ENCODE measurements at places on chromosomes 7 and 10.

DNA sequence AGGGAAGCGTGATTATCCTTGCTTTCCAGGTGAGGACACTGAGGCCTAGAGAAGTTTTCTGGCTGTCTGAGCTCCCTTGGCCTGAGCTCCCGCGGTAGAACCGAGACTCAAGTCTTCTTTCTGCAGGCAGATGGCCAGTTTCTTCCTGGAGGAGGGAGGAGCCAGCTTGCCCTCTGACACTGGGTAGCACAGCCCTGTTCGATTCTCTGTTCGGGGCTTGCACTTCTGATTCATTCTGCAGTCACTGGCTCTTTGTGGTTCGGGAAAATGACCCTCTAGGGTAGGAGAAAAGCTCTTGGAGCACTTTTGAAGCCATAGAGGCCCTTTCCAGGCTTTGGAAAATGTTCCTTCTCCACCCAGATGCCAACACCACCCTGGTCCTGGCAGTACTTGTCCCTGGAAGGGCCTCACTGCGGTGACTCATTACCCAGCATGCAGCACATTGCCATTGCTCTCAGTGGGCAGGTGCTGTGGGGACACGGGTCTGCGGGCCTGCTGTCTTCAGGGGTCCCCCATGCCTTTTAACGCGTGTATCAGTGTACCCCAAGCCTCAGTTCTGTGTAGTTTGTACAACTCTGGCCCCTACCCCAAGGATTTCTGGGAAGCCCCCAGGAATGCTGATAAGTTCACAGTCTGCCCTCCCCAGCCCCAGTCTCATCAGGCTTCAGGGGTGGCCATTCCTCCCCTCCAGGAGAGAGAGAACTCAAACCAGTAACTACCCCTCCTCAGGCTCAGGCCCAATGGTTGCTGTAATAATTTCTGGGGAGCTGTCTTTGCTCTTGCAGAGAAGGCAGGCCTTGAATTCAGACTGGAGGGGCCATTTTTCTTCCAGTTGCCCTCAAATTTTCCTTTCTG lies 11.9 kb downstream of the CHST3 start:
- H3K4me1 ChIP-seq: peaks cover 11% of the 10 kb centered on the region
- no peaks in the 10 kb centered on the region for H3K27me3 ChIP-seq
- no peaks in the 10 kb centered on the region for H3K36me3 ChIP-seq

- H3K27ac ChIP-seq: no peak overlapping the region
- H3K4me1 ChIP-seq: peaks cover 14% of the 10 kb centered on the region
- no peak for DNase-seq
- no peaks in the 10 kb centered on the region for H3K27me3 ChIP-seq
- peaks cover 6% of the 10 kb centered on the region for H3K36me3 ChIP-seq
Observed at GRCh38 chr10:102545997-102546396, 42.2 kb downstream of the SUFU start.

DNA sequence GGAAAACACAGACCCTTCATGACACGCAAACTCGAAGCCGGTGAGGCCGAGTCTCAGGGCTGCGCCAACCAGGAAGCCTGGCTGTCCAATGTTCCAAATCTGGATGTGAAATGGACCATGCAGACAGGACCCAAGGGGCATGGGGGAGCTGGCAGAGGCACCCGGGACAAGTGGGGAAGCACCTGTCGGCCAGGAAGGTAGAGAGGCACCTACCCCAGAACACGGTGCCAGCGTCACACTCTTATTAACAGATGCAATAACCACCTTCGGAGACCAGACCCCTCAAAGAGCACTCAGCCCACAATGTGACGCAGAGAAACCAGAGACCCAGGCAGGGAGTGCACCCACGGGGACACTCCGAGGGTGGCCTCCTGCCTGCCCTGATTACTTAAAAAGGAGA lies 88.3 kb upstream of the PDGFA start:
- DNase-seq: no peak
- peaks cover 37% of the 10 kb centered on the region for H3K4me1 ChIP-seq
- no peak overlapping the region for H3K4me3 ChIP-seq
- peaks cover 3% of the 10 kb centered on the region for H3K27me3 ChIP-seq

DNA sequence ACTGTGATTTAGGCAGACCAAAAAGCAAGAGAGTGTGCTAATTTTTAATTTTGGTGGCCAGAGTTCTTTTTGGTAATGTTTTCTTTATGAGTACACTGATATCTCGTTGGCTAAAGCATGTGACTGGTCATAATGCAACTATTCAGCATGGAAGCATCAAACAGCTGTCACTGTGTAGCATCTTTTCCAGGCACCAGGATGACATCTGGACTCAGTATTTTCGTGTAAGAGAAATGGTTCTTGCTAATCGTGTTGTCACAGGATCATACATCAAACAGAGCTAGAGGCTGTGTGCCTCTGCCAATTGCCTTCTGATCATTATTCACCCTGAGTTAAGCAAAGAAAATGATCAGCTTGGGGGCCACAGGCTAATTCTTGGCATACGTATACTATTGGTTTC lies 118.9 kb downstream of the SND1 start:
- peaks cover 1% of the 10 kb centered on the region for H3K27me3 ChIP-seq
- no peak overlapping the region for H3K4me3 ChIP-seq
- no peak overlapping the region for H3K27ac ChIP-seq
- peaks cover 11% of the 10 kb centered on the region for H3K36me3 ChIP-seq
- H3K4me1 ChIP-seq: peaks cover 36% of the 10 kb centered on the region

GRCh38 chr10:98314532-98315284 lies 46.7 kb upstream of the LOXL4 start:
- H3K27ac ChIP-seq: no peak overlapping the region
- H3K4me3 ChIP-seq: no peak overlapping the region
- peaks cover 2% of the 10 kb centered on the region for H3K27me3 ChIP-seq
- no peaks in the 10 kb centered on the region for H3K36me3 ChIP-seq

DNA sequence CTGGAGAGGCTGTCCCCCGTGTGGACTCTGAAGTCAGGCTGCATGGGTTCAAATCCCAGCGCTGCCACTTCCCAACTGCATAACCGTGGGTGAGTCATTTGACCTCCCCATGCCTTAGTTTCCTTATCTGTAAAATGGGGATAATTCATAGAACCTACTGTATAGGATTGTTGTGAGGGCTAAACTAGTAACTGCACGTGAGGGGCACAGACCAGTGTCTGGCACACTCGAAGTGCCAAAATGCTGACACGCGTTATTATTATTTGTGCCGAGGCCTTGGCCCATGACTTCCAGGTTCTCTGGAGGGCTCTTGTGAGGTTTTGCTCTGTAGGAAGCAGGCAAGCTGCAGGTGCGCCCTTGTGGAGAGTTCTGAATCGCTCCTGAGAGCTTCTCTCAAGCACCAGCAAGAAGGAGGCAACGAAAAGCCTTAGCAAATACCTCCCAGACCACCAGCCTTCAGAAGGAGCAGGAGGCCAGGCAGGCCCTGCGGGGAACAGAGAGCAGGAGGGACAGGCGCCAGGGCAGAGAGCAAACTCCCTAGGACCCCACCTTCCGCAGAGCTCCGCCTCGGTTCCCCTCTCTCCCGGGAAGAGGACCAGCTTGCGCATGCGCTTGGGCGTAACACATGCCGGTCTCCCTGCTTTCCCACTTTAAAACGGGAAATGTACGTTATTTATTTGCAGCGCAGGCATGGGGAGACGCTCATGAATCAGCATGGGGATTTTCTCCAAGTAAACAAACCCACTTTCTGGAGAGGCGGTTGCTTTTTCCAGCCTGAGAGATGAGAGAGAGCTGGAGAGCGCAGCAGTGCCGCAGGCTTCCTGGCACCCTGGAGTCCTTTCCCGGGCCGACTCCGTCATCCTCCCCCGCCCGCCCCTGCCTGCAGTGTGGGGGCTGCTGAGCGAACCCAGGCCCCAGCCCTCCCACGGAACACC lies 39.6 kb downstream of the SORCS3 start:
- H3K4me1 ChIP-seq: peaks cover 5% of the 10 kb centered on the region
- peaks cover 4% of the 10 kb centered on the region for H3K27me3 ChIP-seq
- no peak overlapping the region for H3K27ac ChIP-seq
- DNase-seq: peak; percentile 18
- peak overlapping the region; percentile 87 for H3K4me3 ChIP-seq
- H3K36me3 ChIP-seq: no peaks in the 10 kb centered on the region

DNA sequence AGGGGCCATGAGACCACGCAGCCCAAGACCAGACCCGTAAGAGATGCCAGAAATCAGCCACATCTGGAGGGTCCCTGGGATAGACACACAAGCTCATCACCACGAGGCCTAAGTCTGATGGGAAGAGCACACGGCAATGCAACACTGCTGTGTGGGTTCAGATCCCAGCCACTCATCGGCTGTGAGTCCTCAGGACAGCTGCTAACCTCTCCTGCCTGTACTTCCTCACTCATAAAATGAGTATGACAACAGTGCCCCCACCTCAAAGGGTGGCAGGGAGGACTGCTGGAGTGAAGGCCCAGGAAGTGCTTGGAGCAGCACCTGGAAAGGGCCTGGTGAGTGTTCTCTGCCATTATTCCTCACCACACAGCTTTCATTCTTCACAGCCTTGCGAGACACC lies 60.9 kb downstream of the MAD1L1 start:
- no peak overlapping the region for H3K4me3 ChIP-seq
- H3K36me3 ChIP-seq: peaks cover 34% of the 10 kb centered on the region
- no peak for DNase-seq
- H3K27me3 ChIP-seq: peaks cover 12% of the 10 kb centered on the region

GRCh38 chr10:11354823-11355222 lies 256.6 kb downstream of the USP6NL start:
- H3K27me3 ChIP-seq: peaks cover 12% of the 10 kb centered on the region
- H3K27ac ChIP-seq: no peak overlapping the region
- peaks cover 9% of the 10 kb centered on the region for H3K36me3 ChIP-seq
- no peaks in the 10 kb centered on the region for H3K4me1 ChIP-seq
- no peak for DNase-seq
- H3K4me3 ChIP-seq: no peak overlapping the region

- H3K36me3 ChIP-seq: peaks cover 18% of the 10 kb centered on the region
- H3K4me3 ChIP-seq: no peak overlapping the region
- H3K27ac ChIP-seq: peak overlapping the region; percentile 3
- H3K4me1 ChIP-seq: peaks cover 12% of the 10 kb centered on the region
- peaks cover 19% of the 10 kb centered on the region for H3K27me3 ChIP-seq
Observed at GRCh38 chr7:157273208-157274093, 63.4 kb upstream of the DNAJB6 start.

DNA sequence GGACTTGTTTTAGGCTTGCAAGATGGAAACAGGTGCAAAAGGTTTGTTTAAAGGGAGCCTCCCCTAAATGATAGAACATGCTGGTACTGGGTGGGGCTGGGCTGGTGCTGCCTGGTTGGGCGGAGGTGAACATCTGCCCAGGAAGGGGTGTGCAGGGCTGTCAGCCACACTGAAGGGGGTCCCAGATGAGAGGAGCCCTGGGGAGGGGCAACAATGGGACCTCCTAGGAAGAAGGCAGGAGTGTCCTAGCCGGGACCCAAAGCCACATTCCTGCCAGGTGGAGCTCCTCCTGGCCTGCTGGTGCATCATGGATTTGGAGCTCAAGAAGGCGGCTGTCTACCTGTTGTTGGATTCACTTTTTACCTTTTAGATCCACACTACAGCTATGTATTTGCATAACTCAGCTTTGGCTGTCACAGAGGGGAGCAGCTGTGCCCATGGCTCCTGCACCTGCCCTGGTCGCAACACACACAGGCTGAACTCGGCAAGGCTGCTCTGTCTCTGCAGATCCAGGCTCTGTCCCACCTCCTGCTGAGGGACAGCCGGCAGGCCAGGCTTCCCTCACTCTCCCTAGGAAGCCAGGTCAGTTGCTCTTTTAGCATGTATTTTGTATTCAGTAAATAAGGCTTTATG lies 59.9 kb downstream of the ADARB2 start:
- DNase-seq: no peak
- no peak overlapping the region for H3K27ac ChIP-seq
- peaks cover 9% of the 10 kb centered on the region for H3K4me1 ChIP-seq

DNA sequence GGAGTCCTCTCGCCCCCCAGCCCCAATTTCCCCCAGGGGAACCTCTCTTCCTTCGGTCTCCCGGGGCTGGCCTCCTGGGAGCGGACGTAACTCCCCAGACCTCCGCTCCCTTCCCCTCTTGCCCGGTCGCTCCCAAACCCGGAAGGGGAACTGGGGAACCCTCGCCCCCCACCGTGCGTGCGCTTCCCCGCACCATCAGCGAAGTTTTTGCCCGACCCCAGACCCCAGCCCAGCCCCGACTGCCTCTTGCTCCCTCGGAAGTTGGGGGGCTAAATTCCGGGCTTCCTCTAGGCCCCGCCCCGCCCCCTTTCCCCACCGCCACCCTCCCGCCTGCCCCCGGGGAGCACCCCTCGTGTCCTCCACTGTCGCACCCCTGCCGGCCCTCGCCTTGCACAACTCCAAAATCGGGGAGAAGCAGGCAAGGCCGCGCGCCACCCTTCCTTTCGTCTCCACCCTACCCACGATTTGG lies 436 bp downstream of the GNB2 start:
- H3K36me3 ChIP-seq: peaks cover 6% of the 10 kb centered on the region
- peaks cover 7% of the 10 kb centered on the region for H3K27me3 ChIP-seq
- H3K27ac ChIP-seq: peak overlapping the region; percentile 75
- peaks cover 5% of the 10 kb centered on the region for H3K4me1 ChIP-seq
- no peak for DNase-seq

GRCh38 chr10:17792991-17793390 lies 16.2 kb upstream of the MRC1 start:
- no peak overlapping the region for H3K4me3 ChIP-seq
- peaks cover 7% of the 10 kb centered on the region for H3K4me1 ChIP-seq
- DNase-seq: no peak

DNA sequence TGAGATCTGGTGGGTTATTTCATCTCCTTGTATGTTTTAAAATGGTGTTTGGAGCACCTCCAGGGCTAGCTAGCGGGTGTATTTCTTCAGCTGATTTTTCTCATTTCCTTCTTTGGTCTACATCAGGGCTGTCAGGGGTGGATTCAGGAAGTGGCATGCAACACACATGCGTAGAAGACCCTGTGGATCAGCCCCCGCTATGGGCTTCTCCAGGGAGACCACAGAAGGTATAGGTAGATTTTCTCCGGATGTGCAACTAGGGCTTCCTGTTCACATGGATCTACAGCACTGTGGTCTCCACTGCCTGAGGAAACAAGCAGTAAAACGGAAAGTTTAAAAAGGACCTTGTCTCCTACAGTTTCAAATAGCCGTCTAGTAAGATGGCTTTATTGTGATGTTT lies 10.4 kb downstream of the NUB1 start:
- peaks cover 32% of the 10 kb centered on the region for H3K36me3 ChIP-seq
- peaks cover 3% of the 10 kb centered on the region for H3K27me3 ChIP-seq
- DNase-seq: peak; percentile 33
- H3K4me1 ChIP-seq: peaks cover 18% of the 10 kb centered on the region
- no peak overlapping the region for H3K4me3 ChIP-seq
- H3K27ac ChIP-seq: peak overlapping the region; percentile 81

Data from endothelial cell (in vitro differentiated cells).